ENCODE measurements at places on chromosomes 2 and 18.

DNA sequence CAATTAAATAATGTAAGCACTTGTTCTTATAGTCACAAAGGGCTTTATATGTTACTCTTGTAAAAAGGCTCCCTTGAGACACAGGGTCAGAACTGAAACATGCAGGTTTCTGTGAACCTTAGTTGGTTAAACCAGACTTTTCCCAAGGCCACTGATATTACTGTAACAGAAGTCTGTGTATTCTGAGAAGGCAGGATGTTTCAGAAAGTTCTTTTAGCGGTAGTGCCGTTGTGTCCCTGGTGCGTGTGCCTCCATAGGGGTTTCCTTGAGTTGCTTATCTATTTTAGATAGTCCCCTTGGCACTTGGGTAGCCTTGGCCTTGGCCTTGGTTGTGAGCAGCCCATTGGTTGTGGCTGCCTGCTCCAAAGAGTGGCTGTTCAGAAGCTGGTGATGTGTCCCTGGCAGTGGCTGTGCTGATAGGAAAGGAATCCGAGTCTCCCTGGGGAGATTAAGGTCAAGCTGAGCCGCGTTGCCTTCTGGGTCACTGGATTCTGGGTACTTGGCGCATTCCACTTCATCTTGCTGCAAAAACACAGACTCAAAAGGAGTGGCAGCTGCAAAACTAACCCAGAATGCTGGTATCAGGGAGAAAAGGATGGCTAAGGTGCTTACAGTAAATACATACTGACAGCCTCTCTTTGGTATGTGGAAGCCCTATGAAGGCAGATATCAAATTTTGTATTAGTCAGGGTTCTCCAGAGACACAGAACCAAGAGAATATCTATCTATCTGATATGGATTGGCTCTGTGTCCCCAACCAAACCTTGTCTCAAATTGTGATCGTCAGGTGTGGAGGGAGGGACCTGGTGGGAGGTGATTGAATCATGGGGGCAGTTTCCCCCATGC is 69.7 kb downstream of the FHOD3 start:
- no peak for DNase-seq

GRCh38 chr18:23716516-23716915 is 27.3 kb downstream of the LAMA3 start:
- DNase-seq, result no peak

GRCh38 chr2:25832897-25833296 is 45.4 kb downstream of the ASXL2 start:
- DNase-seq, result no peak

DNA sequence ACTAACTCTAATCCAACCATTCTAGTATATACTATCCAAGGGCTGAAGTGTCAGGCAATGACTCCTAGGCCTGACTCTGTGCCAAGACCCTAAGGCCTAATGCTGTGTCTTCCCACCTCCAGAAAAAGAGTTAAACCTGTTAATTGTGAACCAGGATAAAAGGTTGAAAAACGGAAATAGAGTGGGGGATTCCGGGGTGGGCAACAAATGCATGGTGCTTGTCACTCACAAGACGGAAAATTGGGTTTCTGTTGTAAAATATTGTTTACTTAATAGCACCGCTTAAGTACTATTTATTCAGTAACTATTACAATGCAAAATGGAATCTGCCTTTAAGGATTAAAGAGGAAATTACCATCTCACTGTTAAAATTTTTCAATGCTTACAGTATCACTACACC is 3.2 kb downstream of the STK17B start:
- no peak for DNase-seq

DNA sequence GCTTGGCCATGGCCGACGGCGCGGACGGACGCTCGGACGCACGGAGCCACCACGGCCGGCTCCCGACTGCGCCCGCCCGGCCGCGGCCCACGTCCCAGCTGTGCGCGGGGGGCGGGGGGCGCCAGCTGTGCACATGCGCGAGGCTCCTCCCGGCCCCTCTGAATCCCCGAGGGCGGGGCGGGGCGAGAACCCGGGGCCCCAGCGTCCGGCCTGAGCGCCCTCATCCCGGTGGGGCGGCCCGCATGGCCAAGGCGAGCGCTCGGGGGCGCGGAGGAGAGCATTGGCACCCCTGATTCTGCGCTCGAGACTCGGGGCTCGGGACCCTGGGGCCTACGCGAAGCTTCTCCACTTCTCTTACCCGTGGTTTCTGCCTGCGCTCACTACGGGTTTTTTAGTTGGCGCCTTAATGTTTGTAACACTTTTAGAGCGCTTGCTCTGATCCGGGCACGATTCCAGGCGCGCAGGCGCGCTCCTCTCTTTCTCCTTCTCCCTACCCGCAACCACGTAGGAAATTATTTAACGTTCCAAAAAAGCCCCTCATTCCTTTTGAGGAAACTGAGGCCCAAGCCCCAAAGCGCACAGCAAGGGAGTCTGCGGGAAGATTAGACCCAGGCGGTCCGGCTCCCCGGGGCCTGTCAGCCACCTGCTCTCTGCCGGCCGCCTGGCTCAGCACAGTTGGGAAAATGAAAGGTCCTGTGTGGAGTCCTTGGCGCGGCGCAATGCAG is at the start of gene PXDN:
PXDN (minus strand) TSS at position 70 of the 725 bp plus-strand sequence; CDS start at position 10, 60 bp downstream.
- no peak for DNase-seq

- no peak for DNase-seq
Measured at GRCh38 chr2:41906338-41906725, 141.5 kb upstream of the PKDCC start.

GRCh38 chr18:74760026-74760425 is 162.4 kb downstream of the ZNF407 start:
- DNase-seq, result no peak

DNA sequence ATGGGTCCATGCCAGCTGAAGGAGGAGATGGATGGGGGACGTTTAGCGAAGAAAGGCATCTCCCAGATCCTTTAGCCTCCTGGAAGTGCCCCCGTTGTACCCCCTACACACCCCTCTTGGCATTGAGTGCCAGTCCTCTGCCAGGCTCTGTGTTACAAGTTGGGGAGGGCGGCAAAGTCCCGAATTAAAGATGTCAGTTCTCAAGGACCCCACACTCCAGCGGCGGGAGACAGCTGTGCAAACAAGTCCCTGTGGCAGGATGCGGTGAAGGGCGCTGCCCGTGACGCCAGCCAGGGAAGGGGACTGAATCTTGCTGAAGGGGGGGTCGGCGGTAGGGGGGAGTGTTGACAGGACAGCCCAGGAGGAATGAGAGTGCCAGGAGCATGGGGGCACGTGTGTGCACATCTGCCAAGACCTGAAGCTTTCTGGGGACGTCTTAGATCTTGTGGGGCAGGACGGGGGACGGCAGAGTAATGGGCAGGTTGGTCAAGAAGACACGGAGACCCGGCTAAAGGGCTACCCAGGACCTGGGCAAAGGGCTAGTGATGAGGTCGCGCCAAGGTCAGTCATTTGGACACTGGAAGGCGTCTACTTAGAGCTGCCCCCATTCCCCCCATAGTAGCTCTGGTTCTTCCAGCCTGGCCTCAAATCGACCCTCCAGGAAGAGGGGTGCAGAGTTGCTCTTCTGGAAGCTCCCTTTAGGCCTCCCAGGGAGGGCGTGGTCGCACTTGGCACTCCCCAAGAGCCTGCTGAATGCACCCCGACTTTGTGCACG is 2.8 kb upstream of the CTDSP1 start:
- DNase-seq, result peak; percentile 91

Measured in DMS53 (cell line).